ENCODE measurements at places on chromosomes 11 and 22.
A peak's percentile ranks its signal among the peaks of the same experiment; 100 is the strongest.

DNA sequence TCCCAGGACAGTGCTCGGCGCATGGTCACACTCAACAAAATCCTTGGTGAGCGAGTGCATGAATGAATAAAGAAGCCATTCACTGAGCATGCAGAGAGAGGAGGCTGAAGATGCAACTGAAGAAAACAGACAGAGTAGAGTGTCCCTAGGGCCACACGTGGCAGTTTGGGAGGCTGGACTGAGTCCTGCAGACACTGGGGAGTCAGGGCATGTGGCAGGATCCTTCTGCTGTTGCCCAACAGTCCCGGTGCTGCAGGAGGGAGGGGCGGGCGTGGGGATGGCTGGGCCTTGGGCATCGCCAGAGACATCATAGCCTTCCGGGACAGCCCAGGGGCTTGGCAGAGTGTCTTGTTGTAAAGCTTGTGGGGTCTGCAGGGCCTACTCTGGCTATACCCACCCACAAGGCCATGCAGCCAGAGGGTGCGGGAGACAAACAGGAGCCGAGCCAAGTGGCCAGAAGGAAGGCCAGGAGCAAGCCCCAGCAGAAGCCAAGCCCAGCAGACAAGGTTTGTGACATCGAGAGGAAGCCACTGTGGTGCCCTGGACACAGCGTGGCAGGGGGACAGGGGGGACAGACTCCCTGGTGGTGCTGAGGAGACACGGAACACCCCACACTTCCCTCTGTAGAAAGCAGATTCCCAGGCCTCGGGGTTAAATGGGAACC is 26.7 kb upstream of the FBLN1 start:
- peaks cover 37% of the 10 kb centered on the region for H3K4me1 ChIP-seq
- H3K36me3 ChIP-seq = no peaks in the 10 kb centered on the region
- no peak for DNase-seq
- no peaks in the 10 kb centered on the region for H3K27me3 ChIP-seq
- peak overlapping the region; percentile 60 for H3K27ac ChIP-seq

GRCh38 chr11:4071914-4072313 is 22.7 kb upstream of the RRM1 start:
- H3K27me3 ChIP-seq = no peaks in the 10 kb centered on the region
- H3K4me1 ChIP-seq = no peaks in the 10 kb centered on the region
- H3K4me3 ChIP-seq = no peak overlapping the region
- no peaks in the 10 kb centered on the region for H3K36me3 ChIP-seq
- DNase-seq = no peak
- H3K27ac ChIP-seq = no peak overlapping the region

DNA sequence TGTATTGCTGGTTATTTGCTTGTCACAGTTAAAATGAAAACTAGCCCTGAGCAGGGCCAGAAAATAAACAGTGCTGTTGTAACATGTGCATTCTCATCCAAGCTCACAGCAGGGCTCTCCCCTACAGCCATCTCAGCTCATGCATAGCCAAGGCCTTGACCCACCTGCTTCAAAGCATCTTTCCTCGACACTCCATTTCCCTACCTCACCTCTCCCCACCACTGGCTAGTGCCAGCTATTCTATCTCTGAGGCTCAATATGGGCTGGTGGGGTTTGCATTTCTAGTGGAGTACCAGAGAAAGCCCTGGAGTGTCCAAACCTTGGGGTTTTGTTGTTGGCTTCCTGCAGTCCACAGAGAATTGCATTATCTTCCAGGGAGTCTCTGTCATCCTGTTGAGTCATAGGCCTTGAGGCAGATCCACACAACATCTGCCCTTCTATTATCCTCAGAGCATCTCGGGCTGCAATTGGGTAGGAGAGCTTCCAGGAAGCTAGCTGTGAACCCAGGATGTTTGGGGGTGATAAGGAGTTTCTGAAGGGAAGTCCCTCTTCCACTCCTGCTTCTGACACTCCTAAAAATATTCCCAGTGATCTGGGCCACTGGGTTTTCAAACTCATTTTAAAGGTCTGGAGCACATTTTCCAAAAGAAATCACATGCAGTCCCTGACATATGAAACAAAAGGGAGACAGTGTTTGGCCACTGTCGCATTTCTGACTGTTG is 36.1 kb upstream of the AMOTL1 start:
- DNase-seq = no peak
- H3K4me3 ChIP-seq = no peak overlapping the region
- H3K4me1 ChIP-seq = no peaks in the 10 kb centered on the region
- no peaks in the 10 kb centered on the region for H3K27me3 ChIP-seq
- H3K27ac ChIP-seq = no peak overlapping the region

DNA sequence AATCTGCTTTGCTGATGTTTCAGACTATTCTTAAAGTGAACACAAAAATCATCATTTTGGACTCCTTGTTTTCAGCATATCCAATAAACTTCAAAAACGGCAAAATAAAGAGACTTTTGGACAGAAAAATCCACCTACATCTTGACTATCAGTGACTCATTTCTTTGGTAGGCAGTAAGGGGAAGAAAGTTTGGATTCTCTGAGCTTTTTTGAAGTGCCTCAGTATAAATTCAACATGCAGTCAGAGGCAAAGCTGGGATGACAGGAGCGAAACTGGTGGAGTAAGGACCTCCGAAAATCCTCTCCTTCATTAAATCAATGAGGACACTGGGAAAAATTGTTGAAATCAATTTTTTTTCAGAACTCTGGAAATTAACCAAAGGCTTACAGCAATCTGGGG is 29.7 kb downstream of the EFCAB6 start:
- no peak overlapping the region for H3K4me3 ChIP-seq
- no peak for DNase-seq
- no peaks in the 10 kb centered on the region for H3K36me3 ChIP-seq
- no peaks in the 10 kb centered on the region for H3K4me1 ChIP-seq

- no peak overlapping the region for H3K27ac ChIP-seq
- no peak overlapping the region for H3K4me3 ChIP-seq
- no peaks in the 10 kb centered on the region for H3K27me3 ChIP-seq
- DNase-seq = no peak
- H3K36me3 ChIP-seq = no peaks in the 10 kb centered on the region
- H3K4me1 ChIP-seq = no peaks in the 10 kb centered on the region
Measured at GRCh38 chr11:104858882-104859775, 39.1 kb downstream of the CASP12 start.

- peaks cover 7% of the 10 kb centered on the region for H3K36me3 ChIP-seq
- no peaks in the 10 kb centered on the region for H3K4me1 ChIP-seq
- H3K27me3 ChIP-seq = no peaks in the 10 kb centered on the region
- peak overlapping the region; percentile 77 for H3K4me3 ChIP-seq
- no peak for DNase-seq
Measured at GRCh38 chr22:20957683-20958431, 9.2 kb upstream of the AIFM3 start.

DNA sequence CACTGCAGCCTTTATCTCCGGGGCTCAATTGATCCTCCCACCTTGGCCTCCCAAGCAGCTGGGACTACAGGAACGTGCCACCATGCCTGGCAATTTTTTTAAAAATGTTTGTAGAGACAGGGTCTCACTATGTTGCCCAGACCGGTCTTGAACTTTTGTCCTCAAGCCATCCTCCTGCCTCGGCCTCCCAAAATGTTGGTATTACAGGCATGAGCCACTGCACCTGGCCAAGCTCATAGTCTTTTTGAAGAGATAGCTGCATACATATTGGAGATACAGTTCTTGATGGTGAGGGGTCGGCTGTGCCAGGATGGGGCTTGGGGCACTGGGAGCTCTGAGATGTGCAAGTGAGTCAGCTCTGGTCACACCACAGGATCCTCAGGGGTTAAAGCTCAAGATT is 53.2 kb downstream of the CHRDL2 start:
- DNase-seq = no peak
- H3K27me3 ChIP-seq = no peaks in the 10 kb centered on the region
- no peaks in the 10 kb centered on the region for H3K36me3 ChIP-seq
- H3K4me3 ChIP-seq = no peak overlapping the region

- no peak overlapping the region for H3K4me3 ChIP-seq
- H3K27ac ChIP-seq = no peak overlapping the region
- H3K36me3 ChIP-seq = peaks cover 13% of the 10 kb centered on the region
Measured at GRCh38 chr11:76456571-76456970, 11.8 kb downstream of the EMSY start.

DNA sequence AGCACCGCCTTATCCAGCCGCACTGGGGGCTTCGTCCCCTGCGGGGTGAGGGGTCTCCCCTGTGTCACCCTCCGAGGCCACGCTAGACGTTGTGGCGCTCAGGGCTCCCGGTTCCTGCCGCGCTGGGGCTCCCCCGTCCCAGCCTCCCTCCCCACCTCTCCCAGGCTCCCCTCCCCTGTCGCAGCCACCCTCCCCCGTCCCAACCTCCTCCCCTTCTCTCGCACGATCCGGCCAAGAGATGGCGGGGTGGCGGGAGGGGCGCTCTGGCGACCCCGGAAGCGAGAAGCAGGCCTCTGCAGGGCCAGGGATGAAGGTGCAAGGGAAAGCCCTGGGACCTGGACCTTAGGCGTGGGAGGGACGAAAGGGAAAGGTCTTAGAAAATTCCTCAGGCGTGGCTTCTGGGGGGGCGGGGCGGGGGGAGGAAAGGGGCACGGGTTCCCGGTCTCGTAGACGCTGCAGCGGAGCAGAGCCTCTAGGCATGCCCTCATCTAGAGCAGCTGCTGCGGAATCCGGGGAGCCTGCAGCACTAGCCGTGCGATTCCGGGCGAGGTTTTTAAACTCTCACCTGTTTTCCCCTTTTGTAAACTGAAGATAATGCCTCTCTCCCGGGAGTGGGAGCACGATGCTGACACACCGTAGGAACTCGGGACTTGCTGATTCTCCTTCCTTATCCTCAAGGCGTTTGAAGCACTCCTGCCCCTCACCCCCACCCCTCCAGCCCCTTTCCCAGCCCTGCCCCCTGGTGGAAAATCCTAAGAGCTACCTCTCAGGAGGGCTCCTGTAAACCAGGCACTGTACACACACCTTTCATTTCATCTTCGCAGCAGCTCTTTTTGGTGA is 14.4 kb downstream of the KCNJ5 start:
- peak overlapping the region; percentile 74 for H3K4me3 ChIP-seq
- no peaks in the 10 kb centered on the region for H3K36me3 ChIP-seq
- no peak for DNase-seq
- peaks cover 22% of the 10 kb centered on the region for H3K4me1 ChIP-seq

GRCh38 chr11:111414267-111414931 is 35.3 kb upstream of the POU2AF1 start:
- no peaks in the 10 kb centered on the region for H3K27me3 ChIP-seq
- no peak overlapping the region for H3K27ac ChIP-seq
- peaks cover 7% of the 10 kb centered on the region for H3K4me1 ChIP-seq
- no peak for DNase-seq
- H3K4me3 ChIP-seq = no peak overlapping the region
- H3K36me3 ChIP-seq = no peaks in the 10 kb centered on the region

DNA sequence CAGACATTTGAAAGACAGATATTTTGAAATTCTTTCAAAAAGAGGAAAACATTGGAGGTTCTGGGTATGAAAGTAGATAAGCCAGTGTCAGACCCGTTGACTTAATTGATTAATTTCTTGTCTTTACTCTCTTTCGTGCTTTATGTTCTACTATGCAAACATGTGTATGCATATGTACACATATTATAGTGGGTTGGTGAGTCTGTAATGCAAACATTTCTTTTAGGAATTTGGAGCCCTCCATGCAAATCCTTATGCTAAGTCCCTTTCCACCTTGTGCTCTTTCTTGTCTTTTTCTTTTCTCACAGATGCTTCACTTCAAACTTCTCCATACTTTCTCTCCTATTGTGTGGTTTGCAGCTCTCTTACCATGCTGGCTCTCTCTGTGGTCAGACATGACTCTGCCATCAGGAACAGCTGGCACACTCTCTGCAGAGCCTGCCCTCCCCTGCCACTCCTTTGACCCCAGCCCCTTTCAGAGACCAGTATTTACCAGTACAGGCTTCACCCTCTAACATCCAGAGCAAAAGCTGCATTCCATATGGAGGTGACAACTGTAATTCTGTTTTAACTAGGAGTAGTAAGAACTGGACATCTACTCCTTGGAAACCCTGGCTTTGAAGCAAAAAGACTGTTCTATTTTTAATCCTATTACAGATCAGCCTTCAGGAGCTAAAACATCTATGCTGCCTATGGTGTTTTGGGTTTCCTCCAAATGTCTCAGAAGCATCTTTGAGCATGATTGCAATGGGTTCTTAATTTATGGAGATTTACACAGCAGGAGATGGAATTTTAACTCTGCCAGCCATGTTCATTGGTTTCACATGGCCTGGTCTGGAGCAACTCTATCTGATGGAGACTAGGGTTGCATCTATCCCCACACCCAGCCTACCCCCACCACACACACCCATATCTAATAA is 386.9 kb upstream of the FAT3 start:
- DNase-seq = no peak
- no peaks in the 10 kb centered on the region for H3K4me1 ChIP-seq
- no peak overlapping the region for H3K27ac ChIP-seq
- no peaks in the 10 kb centered on the region for H3K36me3 ChIP-seq

- no peaks in the 10 kb centered on the region for H3K27me3 ChIP-seq
- H3K4me1 ChIP-seq = peaks cover 42% of the 10 kb centered on the region
- peak overlapping the region; percentile 96 for H3K27ac ChIP-seq
- DNase-seq = peak; percentile 58
- no peaks in the 10 kb centered on the region for H3K36me3 ChIP-seq
- H3K4me3 ChIP-seq = peak overlapping the region; percentile 80
Measured at GRCh38 chr22:46071451-46072109, 78.7 kb upstream of the PPARA start.

DNA sequence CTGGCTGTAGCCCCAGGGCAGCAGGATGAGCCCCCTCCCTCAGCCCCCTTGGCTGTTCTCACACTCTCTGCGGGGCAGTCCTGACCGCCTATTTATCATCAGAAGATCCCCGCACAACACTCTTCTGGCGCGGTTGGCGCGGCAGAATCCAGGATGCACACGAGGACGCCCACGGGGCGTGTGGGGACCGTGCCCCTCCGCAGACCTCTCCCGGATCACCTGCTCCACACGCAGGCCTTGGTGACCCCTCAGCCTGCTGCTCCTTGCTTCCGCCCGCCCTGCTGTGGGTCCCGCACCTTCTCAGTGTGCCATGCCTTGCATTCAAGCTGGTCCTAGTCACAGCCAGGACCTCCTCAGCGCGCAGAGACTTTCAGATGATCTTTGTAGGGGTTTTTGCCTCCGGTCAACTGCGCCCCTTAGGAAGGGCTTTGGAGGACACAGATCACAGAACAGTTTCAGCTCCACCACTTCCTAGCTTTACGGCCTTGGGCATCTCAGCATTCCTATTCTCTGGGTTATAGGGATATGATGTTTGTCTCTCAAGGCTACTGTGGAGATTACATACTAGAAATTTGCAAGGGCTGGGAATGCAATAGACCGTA is 841 bp upstream of the TUB start:
- H3K4me1 ChIP-seq = peaks cover 18% of the 10 kb centered on the region
- H3K4me3 ChIP-seq = peak overlapping the region; percentile 87
- no peak overlapping the region for H3K27ac ChIP-seq
- no peak for DNase-seq

DNA sequence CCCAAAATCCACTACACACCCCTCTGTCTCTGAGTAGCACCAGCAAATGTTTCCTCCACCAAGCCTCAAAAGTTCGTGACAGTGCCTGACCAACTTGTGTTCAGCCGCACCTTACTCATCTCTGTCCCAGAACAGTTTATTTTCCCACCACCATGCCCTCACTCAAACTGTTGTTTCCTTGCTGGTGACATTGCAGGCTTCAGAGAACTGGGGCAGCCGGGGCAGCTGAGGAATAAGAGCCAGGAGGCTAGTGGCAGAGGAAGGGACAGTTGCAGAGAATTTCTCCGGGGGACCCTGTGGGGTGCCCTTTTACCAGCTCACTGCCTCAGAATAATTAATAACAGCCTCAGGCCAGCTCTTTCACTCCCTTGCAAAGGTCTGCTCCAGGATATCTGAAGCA is 709 bp upstream of the KCNE3 start:
- H3K36me3 ChIP-seq = no peaks in the 10 kb centered on the region
- no peak overlapping the region for H3K4me3 ChIP-seq
- no peaks in the 10 kb centered on the region for H3K27me3 ChIP-seq
- no peaks in the 10 kb centered on the region for H3K4me1 ChIP-seq
- no peak overlapping the region for H3K27ac ChIP-seq
- no peak for DNase-seq
